ENCODE measurements at places on chromosomes 11 and 22. TPM values are rescaled to one million over a fixed set of nuclear protein-coding genes. Genes with fewer than 3 reads are reported as not detected.

TIMM10 gene
- total RNA-seq: 47.6 TPM

CDCA5 gene
- total RNA-seq: not detected

OR6T1 gene
- total RNA-seq: not detected

MPEG1 gene
- 46.4 TPM for total RNA-seq

TXN2 gene
- 84.6 TPM for total RNA-seq

PIWIL4 gene
- 6.5 TPM for total RNA-seq

SLC22A6 gene
- not detected for total RNA-seq

TUBA8 gene
- total RNA-seq: 4.6 TPM

OR10G4 gene
- not detected for total RNA-seq

SLC17A6 gene
- not detected for total RNA-seq

Data from subcutaneous adipose tissue (tissue), 4 donors.